Muscle of leg (tissue), 16 donors: ENCODE measurements at places on chromosomes 7 and 10.

GRCh38 chr7:37482953-37483352, 34.3 kb upstream of the ELMO1 start:
- DNase-seq, result no peak

DNA sequence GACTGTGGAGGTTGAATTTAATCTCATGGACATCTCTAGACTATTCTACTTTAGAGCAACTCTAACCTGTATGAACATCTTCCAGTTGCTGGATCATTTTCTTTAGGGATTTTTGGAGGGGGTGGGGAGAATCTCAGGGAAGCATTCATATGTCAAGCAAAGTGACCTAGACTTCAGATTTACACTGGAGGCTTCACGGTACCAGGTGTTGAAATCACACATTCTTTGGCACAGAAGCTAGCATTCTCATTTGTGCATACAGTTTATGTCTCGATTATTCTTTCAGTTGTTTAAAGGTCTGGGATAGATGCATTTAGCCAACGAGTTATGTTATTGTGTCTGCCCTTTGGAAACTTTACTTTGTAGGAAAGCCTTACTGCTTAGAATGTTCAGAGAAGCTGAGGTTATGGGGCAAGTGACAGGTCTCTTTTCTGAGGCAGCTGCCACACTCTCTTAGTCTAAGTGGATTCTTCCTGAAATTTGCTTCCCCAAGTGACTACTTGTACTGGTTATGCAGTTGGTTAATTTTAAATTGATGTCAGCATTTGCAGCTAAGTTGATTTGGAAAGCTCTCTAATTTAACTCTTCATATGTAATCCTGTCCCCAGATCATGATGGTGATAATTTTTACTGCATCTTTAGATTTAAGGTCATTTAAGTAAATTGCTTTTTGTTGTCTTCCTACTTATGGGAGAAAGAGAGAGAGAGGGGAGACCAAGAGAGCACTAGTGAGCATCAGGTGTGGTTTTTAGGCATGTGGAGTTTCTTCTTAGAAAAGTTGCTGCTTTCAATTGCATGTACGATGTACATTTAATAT, 153.8 kb downstream of the PRKG1 start:
- DNase-seq, result no peak

DNA sequence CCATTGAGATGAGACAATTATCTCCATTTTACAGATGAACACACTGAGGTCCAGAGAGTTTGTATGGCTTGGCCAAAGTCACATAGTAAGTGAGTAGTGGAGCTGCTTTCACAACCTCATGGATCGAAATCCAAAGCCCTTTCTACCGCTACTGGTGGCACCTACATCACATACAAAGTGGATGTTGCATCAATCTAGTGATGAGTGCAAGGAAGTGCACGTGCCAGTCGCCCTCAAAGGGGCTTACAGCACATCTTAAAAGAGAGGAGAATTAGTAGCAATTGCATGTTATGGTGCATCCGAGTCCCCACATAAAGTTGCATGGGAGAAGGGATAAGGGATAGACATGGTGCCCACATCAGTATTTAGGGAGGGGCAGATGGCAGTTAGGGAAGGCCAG, 31.0 kb upstream of the GPR26 start:
- no peak for DNase-seq

DNA sequence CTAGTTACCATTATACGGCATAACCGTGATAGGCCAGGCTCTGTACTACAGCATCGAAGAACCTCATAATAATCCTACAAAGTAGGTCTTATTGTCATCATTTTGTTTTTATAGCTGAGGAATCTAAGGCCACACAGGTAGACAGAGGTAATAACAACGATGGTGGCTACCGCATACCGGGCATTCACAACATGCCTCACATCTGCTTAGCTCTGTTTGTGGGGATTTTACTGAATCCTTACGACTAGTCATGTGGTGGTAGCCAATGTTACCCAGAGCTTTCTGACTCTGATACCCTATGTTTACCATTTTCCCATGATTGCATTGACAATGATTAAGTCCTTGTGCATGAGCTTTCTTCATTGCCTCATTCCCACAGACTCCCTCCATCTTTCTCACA, 269.4 kb downstream of the TCF7L2 start:
- no peak for DNase-seq

- DNase-seq, result no peak
Measured at GRCh38 chr7:107398161-107398560, 71.7 kb upstream of the GPR22 start.
